ENCODE measurements at places on chromosomes 1 and 21.

- no peak for DNase-seq
These were observed 1.7 kb downstream of the CEP170 start for GRCh38 chr1:243253211-243253925.

DNA sequence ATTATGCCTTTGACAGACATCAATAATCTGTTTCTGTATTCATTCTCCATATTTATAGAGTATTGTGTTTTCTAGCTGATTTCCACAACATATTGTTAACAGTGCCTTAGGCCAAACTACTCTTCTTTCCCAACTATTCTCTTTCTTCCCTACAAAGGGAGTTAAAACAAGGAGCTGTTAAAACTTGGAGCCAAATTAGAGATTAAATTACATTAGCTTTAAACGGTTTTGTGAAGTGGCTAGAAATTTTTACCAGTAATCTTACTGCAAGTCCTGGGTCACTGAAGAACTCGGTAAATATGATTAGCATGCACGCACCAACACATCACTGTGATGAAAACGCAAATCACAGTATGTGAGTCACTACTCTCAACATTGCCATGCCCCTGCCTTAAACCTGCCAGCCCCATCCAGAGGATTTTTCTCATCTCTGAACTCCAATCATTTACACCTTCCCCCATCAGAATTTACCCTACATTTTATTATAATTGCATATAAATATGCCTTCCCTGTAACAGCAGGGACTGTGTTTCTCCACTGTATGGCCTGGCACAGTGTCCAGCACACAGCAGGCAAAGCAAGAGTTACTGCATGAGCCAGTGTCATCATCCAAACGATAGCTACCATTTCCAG lies 1.5 kb upstream of the PRDX6 start:
- DNase-seq: no peak

GRCh38 chr1:187876775-187877174 lies 1048.0 kb downstream of the PLA2G4A start:
- no peak for DNase-seq

DNA sequence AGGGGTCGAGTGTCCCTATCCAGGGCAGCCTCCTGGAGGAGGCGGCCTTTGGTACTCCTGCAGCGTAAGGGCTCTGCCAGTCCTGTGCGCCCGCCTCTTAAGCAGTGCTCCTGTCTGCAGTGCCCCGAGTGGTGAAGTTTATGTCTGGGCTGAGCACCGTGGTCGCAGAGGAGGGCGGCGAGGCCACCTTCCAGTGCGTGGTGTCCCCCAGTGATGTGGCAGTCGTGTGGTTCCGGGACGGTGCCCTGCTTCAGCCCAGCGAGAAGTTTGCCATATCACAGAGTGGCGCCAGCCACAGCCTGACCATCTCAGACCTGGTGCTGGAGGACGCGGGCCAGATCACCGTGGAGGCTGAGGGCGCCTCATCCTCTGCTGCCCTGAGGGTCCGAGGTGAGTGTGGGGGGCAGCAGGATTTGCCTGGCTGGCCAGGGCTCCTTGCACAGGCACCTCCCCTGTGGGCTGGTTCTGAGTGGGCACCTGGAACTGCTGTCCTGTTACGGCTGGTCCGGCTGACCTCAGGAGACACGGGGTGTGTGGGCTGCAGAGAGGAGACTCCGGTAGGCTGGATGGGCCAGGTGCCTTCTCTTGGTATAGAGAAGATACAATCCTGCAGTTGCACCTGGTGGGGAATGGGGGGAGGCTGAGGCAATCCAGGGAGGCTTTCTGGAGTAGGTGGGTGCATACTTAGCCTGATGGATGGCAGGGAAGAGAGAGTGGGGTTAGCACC lies 66.8 kb downstream of the OBSCN start:
- DNase-seq: no peak

DNA sequence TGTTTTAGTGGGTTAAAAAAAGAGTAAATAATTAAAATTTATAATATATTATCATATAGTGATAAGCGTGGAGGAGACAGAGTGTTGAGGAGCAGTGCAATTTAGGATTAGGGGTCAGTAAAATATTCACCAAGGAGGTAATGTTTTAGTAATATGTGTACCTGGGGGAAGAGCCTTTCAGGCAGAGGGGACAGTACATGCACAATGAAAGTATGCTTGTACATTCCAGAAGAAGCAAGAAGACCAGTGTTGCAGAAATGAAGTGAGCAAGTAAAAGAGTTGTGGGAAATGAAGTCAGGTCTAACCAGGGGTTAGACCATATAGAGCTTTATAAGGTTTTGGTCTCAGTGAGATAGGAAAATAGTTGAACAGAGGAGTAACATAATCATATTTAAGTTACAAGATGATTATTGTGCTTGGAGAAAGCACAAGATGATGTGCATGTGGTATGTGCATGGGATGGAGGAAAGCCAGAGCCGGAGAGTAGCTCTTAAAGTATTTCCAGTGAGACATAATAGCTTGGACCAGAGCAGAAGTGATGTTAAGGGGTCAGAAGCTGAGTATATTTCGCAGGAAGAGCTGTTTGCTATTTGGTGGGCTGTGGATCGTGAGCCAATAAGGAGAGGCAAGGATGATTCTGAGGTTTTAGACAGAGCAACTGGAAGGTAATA lies 44.8 kb downstream of the SNX7 start:
- DNase-seq: no peak

GRCh38 chr1:96080925-96081324 lies 640.7 kb upstream of the PTBP2 start:
- DNase-seq: no peak

- DNase-seq: no peak
These were observed 5.7 kb downstream of the CASQ2 start for GRCh38 chr1:115762779-115763178.

DNA sequence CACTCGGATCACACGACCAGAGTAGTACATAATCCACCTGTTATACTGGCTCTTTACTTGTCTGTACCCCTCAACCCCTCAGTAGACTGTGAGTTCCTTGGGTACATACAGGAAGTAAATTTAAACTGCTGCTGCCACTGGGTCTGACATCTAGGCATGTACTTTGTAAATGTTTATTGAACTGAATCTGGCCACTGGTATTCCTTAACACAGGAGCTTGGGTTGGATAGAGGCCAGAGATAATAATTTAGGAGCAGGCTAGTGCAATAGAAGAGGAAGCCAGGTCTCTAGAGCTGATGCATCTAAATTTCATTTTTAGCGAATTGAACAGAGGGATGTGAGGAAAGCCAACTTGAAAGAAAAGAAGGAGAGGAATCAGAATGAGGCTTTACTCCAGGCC lies 12.4 kb downstream of the TTC4 start:
- no peak for DNase-seq

DNA sequence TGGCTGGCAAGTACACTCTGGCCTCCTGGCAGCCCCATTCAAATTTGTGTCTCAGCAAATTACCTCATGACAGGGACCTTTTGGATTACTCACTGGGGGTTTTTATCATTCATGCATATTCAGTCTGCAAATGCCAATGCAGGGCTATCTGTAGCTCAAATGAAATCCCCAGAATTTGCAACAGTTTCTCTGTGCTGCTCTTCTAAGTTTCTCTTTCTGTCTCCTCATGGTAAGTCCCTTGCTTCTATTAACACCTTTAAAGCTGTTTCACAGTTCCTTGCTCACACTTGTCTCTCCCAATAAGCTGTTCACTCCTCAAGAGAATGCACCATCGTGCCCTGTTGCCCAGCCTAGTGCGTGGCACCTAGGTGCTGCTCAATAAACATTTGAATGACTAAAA lies 3.3 kb upstream of the FAM78B start:
- no peak for DNase-seq

DNA sequence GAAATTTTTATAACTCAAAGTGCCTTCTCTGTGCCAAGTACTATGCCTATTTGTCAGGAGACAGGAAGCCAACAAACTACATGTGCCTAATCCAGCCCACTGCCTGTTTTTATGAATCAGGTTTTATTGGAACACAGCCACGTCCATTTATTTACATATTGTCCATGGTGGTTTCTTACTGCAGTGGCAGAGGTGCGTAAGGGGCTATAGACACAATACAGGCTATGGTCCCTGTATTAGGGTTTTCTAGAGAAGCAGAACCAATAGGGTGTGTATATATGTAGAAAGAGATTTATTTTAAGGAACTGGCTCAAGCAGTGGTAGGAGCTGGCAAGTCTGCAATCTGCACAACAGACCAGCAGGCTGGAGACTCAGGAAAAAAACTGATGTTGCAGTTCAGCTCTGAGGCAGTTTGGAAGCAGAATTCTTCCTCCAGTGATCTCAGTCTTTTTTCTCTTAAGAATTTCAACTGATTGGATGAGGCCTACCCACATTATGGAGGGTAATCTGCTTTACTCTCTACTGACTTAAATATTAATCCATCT lies 15.4 kb downstream of the PPIE start:
- DNase-seq: no peak

- no peak for DNase-seq
These were observed 66.1 kb upstream of the SMYD2 start for GRCh38 chr1:214214851-214215250.

DNA sequence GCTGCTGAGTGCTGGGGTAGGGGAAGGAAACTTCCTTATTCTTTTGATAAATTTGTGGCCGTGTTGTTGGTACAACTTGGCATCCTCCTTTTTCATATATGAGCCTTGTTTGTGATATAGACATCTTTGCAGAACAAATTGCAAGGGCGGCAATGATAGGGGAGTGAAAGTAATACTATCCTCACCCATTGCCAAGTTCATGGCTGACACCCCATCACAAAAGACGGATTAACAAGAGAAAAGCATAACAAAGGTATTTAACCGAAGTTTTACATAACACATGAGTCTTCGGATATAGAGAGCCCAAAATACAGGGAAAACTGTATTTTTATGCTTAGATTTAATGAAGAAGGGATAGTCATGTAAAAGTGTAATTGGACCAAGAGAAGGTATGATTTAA lies 86.3 kb upstream of the TMPRSS2 start:
- no peak for DNase-seq
